ENCODE measurements at places on chromosomes 11 and 22.

- no peak for DNase-seq
These were observed 19.8 kb downstream of the SAMM50 start for GRCh38 chr22:43975041-43975440.

- no peak for DNase-seq
These were observed 33.9 kb downstream of the TST start for GRCh38 chr22:36985211-36985889.

GRCh38 chr22:30605449-30606110, 1.4 kb upstream of the TCN2 start:
- no peak for DNase-seq

DNA sequence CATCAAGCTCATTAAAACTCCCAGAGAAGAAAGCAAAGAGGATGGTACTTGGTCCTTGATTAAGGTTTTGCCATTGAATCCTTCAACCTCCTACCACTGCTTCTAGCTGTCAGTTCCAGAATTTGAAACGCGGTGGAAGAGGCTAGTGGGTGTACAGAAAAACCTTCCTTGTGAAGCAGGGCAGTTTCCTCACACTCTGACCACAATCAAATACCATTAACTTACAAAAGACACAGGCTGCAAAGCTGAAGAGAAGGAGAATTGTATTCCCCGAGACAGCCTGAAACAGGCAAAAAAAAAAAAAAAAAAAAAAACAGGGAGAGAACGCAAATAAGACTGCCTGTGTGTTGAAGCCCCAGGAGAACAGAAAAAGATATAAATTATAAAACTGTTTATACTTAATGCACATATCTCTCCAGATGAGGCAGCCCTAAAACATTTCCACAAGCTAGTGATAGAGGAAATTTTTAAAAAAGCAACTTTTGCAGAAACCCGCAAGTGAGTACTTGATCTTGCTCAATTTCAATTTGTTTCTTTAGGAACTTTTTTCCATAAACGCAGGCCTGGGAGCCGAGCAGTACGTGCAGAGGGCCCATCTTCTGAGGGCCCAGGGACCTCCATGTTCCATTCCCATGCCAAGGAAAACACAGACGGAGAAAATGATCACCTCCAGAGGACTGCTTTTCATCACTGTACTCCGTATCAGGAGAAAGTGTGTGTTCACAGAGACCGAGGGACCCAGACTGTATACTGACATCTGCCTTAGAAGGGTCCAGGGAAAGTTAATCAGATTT, 218.7 kb upstream of the BLID start:
- DNase-seq: no peak

DNA sequence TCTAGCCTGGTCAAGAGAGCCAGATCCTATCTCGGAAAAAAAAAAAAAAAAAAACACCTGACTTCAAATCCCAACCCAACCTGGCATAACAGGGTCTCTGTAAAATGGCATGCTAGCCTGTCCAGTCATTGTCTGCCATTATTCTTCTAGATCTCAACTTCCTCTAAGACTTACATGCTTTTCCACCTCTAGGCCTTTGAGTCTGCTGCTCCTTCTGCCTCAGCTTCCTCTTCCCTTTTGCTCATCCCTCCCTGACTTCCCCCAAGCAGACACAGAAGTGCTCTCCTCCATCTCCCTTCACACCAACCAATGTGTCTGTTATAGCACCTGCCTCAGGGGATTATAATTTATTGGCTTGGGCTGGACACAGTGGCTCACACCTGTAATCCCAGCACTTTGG, 7.8 kb downstream of the STK33 start:
- DNase-seq: no peak

DNA sequence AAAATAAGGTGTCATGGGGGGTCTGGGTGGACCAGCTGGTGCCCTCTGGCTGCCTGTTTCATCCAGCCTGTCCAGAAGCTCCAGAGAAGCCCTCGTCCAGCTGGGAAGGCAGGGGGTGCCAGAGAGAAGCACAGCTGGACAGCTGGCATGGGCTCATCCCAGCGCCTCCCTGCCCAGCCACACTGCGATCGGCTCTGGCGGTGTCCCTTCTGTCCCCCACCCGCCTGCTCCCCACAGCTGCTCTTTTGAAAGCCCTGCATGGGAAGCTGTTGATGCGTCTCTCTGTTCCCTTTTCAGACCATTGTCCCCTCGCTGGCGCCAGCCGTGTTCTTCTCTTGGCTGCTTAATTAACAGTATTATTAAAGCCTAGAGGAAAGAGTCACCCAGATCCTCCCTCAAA, 86.5 kb downstream of the MN1 start:
- no peak for DNase-seq

DNA sequence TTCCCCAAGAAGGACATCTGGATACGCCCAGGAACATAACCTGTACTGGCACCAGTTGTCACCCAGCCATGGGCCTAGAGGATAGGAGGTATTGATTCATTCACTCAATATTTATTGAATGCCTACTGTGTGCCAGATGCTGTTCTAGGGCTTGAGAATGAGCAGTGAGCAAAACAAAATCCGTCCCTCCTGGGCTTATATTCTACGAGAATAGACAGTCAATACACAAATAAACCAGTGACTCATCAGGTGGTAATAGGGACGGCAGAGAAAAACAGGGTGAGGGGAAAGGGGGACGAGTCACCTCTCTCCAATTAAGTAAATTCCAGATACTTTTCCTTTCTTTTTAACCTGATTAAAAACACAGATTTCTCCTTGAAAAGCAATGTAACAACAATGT, 103.5 kb downstream of the MICAL2 start:
- no peak for DNase-seq

GRCh38 chr22:44438056-44438455, 60.0 kb downstream of the RTL6 start:
- no peak for DNase-seq

GRCh38 chr11:66432597-66432996, 6.1 kb downstream of the MRPL11 start:
- DNase-seq: no peak

GRCh38 chr11:2792381-2793250, 92.8 kb upstream of the KCNQ1OT1 start:
- DNase-seq: no peak

DNA sequence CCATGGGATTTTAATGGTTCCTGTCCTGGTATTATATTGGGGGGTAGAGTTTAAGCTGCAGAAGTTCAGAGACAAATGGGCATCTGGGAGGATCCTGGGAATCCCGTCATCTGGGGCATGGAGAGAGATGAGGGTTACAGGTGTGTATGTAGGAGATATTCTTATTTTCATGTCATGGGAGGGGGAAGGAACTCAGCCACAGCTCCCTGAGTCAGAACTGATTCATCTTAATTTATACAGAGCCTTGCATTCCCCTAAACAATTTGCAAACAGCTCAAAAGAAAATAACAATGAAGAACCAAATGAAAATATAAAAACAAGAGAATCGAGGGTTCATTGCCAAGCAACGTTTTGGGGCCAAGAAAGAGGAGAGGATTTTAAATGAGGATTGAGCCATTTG, 155.9 kb upstream of the TBCEL start:
- no peak for DNase-seq

DNA sequence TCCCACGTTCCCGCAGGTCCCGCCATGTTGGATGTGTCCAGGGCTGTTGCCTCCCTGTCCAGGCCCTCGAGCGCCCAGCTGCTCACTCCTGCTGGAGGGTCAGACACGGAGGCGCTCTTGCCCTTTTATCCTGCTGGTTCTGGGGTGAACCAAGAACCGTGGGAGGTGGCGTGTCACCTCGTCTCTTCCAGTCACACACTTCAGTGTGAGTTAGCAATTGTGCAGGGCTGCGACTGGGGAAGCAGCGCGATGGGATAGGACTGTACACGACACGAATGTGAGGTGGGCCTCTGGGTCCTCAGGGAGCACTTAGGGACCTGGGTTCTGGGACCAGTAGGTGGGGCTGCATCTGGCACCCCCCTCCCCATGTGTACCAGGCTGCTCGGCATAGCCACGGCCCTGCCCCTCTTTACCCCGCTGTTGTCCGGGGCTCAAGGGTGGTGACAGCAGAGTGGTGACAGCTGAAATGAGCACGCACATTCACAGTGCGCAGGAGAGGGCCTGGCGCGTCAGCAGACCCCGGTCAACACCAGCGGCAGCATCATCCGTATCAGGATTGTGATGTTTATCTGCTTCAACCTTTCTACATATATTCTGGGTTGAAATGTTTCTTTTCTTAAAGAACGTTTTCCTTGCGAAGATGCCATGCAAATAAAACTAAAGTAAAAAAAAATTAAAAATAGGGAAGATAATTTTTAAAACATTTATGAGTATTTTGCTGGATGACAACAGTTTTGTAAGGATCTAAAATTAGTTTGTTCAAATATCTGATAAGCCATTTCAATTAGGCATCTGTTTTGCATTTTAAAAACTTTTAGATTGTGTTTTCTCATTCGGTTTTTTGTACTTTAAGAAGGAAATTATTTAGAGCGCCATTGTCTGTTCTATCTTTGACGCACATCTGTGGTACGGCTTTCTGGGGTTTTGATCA, 210.7 kb downstream of the TBC1D22A start:
- DNase-seq: no peak

DNA sequence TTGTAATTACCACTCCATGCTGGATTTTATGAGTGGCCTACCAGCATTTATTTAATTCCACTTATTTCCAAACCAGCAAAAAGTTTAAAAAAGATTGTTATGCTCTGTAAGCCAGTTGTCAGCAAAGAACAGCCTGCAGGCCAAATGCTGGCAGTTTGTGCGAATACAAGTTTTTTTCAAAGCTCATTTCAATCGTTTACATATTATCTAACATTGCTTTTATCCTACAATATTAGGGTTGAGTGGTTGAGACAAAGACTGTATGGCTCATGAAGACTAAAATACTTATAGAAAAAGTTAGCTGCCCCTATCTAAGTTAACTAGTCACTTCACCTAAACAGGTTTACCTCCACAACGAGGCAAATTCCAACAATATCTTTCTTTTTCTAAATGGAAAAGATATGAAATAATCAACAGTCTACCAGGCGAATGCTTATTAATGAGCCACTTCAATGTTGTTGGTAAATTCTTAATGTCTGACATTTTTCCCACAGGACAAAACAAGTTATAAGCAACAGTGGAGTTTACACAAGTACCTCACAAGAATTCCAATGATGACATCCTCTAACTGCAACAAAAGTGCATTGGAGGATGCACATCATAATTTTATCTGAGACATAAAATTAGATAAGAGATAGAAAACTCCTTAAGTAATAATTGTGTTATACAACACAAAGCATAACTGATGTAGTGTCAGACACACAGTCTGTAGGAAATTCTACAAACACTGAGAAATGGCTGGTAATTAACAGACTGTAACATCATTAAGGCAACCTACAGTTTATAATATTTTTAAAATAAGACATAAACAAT, 35.8 kb upstream of the POU2AF2 start:
- DNase-seq: no peak

DNA sequence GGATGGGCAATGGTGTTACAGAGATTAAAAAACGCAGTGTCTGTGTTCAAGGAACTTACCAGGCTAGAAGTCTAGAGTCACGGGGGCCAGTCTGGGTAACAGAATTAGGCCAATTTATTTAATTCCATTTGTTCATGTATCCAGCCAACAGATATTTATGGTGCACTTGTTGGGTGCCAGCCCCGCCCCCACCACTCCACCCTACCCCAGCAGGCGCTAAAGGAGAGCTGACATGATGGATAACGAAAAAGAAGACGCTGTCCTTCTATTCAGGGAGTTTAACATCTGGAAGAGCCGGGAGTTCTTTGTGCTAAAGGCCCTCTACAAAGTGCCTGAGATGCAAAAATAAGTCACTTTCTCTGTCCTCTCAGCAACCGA, 1.1 kb upstream of the BMAL1 start:
- DNase-seq: no peak

GRCh38 chr22:39580006-39580441, 9.5 kb downstream of the CACNA1I start:
- DNase-seq: no peak

DNA sequence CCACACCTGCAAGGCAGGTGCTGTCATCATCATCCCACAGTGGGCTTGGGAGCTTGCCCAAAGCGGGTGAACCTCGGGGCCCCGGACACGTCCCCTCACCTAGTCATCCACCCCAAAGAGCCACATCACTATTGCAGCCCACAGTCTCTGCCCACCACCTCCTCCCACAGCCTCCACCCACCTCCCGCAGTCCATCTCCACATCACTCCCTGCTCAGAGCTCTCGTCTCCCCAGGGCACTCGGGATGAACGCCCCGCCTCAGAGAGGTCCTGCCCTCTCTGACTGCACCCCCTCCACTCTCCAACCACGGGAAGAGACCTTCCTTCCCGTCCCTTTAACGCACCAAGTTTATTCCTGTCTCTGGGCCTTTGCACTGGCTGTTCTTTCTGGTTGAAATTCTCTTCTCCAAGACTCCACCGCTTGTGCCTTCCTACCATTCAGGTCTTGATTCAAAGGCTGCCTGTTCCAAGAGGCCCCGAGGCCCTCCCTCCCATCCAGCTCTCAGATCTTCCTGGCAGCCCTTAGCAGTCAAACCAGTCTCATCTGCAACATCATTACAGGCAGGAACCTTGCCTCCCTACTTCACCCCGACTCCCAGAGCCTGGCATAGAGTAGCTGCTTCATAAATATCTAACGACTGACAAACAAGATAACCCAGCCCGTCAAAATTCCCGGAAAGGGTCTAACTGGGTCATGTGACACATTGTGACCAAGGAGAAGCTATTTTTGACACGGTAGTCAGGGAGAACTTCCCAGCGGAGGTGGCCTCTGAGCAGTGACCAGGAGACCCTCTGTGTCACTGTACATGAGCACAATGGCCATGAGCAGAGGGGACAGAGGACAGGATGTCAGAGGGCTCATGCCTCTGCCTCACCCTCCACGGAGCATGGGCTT, 11.1 kb downstream of the KCNJ4 start:
- DNase-seq: no peak

- no peak for DNase-seq
These were observed 1.7 kb downstream of the C11orf96 start for GRCh38 chr11:43943931-43944751.

DNA sequence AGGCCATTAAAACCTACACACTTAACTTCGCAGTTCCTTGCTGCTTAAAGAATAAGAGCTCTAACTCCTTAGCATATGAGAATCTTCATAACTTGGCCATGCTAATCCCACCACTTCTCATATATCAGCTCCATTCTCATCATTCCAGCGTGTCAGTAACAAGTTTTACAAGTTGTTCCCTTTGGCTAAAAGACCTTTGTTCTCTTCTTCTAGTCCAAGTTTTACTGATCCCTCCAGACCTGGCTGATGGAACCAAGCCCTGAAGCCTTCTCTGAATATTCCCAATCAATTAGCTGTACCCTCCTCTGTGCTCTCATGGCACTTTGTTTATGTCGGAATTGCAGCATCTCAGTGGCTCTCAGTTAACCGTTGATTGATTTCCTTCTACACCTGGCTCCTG, 35.8 kb downstream of the GAB2 start:
- no peak for DNase-seq

GRCh38 chr11:119681361-119681910, 47.6 kb downstream of the NECTIN1 start:
- DNase-seq: no peak

- no peak for DNase-seq
These were observed 8.9 kb downstream of the RELT start for GRCh38 chr11:73384872-73385689.

GRCh38 chr11:68150037-68150436, 28.8 kb upstream of the CHKA start:
- no peak for DNase-seq

- DNase-seq: no peak
These were observed 618.2 kb downstream of the TBC1D22A start for GRCh38 chr22:47380692-47381091.

GRCh38 chr11:77081976-77082836, 15.4 kb downstream of the CAPN5 start:
- DNase-seq: no peak

GRCh38 chr11:121572571-121573059, 119.8 kb upstream of the SORL1-AS1 start:
- no peak for DNase-seq

GRCh38 chr22:23772649-23773473, at the start of gene MMP11:
TSS of gene MMP11 (plus strand) at chr22:23772849. CDS start at chr22:23772871, 22 bp downstream.
- DNase-seq: no peak

Measured in NCI-H187 (cell line).